ENCODE measurements at places on chromosomes 16 and 17.
A peak's percentile ranks its signal among the peaks of the same experiment; 100 is the strongest.

GRCh38 chr16:7765079-7765550 lies 432.5 kb downstream of the RBFOX1 start:
- no peak for DNase-seq

- no peak for DNase-seq
These were observed 412.0 kb upstream of the GOT2 start for GRCh38 chr16:59146140-59146539.

GRCh38 chr16:27801289-27801945 lies 251.5 kb downstream of the KATNIP start:
- no peak for DNase-seq

GRCh38 chr16:3934491-3935181 lies 54.1 kb upstream of the CREBBP start:
- no peak for DNase-seq

DNA sequence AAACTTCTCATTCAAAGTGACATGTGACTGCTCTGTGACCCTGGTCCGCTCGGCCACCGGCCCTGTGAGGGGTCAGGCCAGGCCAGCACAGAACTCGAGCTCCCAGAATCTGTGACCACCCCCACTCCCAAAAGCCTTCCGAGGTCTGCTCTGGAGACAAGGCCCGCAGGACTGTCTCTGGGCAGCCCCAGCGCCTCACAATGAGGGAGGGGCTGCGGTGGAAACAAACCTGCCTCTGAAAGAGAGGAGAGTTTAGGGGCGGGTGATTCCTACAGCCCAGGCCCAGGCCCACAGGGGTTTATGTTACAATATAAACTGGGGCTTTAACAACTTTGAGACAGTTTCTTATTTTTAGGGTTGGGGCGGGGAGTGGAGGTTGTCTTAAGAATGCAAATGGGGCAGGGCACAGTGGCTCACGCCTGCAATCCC lies 19.9 kb downstream of the IGFBP4 start:
- DNase-seq = no peak

DNA sequence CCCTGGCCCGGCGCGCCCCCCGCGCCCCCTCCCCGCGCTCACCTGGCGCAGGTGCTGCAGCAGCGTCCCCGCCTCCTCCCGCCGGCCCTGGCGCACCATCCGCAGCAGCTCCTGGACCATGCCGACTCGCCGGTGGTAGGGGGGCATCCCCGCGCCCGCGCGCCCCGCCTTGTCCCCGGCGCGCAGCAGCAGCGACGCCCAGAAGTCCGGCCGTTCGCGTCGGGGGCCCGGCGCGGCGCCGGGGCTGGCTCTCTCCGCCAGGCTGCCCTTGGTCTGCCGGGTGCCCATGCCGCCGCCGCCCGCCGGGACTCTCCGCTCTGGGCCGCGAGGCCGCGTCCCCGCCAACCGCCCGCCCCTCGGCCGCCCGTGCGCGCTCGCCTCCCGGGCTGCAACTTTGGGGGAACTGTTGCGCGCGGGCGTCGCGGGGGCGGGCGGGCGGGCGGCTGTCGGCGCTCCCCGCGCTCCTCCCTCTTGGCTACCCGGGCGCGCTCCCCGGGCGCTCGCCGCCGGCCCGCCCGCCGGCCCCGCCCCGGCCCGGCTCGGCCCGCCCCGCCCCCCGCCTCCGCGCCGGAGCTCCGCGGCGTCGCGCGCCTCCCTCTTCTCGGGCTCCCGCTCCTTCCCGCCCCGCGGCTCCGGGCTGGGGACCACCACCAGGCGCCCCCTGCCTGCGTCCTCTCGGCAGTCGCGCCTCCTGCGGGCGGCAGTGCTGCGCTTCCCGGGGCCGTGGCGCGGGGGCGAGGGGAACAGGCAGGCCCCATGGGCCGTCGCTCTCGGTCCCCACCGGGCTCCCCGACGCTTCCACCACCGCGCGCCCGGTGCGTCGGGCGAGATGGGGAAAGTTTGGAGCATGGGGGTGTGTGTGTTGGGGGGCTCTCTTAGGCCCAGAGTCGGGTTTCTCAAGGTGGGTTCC lies at the start of gene LRRC75A:
Gene LRRC75A (minus strand): TSS at position 491 of the 910 bp plus-strand sequence. CDS start 203 bp downstream, at position 288.
- peak; percentile 56 for DNase-seq

- DNase-seq = no peak
These were observed 12.9 kb downstream of the RPGRIP1L start for GRCh38 chr16:53690771-53691170.

GRCh38 chr16:76932541-76933211 lies 258.3 kb upstream of the MON1B start:
- no peak for DNase-seq

GRCh38 chr16:19382887-19383816 lies 34.5 kb upstream of the TMC5 start:
- DNase-seq = no peak

DNA sequence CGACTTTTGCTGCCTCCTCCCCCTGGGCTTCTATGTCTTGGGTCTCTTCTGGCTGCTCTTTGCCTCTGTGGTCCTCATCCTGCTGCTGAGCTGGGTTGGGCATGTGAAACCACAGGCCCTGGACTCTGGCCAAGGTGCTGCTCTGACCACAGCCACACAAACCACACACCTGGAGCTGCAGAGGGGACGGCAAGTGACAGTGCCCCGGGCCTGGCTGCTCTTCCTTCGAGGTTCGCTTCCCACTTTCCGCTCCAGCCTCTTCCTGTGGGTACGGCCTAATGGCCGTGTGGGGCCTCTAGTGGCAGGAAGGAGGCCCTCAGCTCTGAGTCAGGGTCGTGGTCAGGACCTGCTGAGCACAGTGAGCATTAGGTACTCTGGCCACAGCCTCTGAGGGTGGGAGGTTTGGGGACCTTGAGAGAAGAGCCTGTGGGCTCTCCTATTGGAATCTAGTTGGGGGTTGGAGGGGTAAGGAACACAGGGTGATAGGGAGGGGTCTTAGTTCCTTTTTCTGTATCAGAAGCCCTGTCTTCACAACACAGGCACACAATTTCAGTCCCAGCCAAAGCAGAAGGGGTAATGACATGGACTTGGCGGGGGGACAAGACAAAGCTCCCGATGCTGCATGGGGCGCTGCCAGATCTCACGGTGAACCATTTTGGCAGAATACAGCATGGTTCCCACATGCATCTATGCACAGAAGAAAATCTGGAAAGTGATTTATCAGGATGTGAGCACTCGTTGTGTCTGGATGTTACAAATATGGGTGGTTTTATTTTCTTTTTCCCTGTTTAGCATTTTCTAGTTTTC lies 2.3 kb downstream of the GP1BA start:
- peak; percentile 38 for DNase-seq

DNA sequence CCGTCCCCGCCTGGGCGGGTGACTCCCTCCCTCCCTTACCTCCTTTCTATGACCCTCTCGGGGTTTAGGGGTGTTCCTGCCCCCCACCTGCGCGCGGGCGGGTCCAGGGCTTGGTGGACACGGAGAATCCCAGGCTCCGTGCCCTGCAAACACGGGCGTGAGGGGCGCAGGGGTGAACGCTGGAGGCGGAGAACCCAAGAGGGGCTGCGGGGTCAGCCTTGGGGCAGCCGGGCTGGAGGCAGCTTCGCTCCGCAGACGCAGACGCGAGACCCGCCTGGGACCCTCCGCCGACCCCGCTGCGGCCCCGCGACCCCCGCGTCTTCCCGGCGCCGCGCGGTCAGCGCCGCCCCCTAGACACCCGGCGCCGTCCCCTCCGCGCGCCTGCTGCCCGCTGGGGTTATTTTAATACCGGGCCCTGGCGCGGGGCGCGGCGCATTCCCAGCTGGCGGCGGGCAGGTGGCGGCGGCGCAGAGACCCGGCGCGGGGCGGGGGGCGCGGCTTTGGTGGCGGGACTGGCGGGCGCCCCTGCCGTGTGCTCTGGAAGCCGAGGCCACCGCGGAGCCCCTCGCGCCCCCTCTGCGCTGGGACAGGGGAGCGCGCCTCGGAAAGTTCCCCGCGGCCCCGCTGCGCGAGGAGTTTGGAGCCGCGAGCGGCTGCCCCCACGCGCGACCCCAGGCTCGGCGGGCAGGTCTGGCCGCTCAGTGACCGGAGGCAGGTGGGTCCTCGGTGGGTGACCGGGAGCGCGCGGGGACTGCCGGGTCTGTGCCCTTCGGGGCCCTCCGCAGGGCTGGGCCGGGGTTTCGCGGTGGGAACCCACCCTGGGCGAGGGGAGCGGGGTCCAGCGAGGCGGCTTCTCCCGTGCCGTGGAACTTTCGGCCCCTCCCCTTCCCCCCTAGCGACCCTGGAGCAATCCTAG lies at the start of gene UTS2R:
Gene UTS2R (plus strand): TSS at position 433 of the 916 bp plus-strand sequence. CDS start 2,560 bp downstream, outside the sequence.
- no peak for DNase-seq

GRCh38 chr17:17813055-17813724 lies 23.6 kb downstream of the SREBF1 start:
- DNase-seq = peak; percentile 30
